Activated T-cell treated with anti-CD3 and anti-CD28 coated beads, Interleukin-2, amount 50 U/mL, for 72 hours (primary cell): ENCODE measurements at places on chromosomes 7 and 10. TPM values are rescaled to one million over a fixed set of nuclear protein-coding genes. Genes with fewer than 3 reads are reported as not detected.

GRCh38 chr10:13140627-13141190, 20.6 kb upstream of the MCM10 start:
- H3K27ac ChIP-seq: no peak overlapping the region
- no peak overlapping the region for H3K4me3 ChIP-seq
- no peaks in the 10 kb centered on the region for H3K4me1 ChIP-seq
- DNase-seq: no peak
- no peaks in the 10 kb centered on the region for H3K27me3 ChIP-seq

DNA sequence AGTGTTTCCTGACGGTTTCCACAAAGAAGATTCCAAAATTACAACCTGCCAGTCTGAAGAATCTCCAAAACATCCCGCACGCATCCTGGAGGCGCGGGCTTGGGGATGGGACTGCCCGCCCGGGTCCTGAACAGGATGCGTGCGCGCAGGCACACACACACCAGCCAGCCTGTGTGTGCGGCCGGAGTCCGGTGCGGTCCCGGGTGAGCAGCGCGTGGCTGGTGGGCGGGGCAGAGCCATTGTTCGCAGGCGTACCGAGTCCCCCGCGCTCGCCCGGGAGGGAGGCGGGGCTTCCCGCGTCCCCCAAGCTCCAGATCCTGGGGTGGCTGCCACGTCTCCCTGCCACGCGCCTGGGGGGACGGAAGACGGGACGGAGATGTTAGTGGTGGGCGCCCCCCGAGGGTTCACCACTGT, 675 bp upstream of the SCD start:
- no peaks in the 10 kb centered on the region for H3K27me3 ChIP-seq
- DNase-seq: peak; percentile 84
- H3K4me3 ChIP-seq: peak overlapping the region; percentile 98
- peaks cover 67% of the 10 kb centered on the region for H3K4me1 ChIP-seq
- peaks cover 21% of the 10 kb centered on the region for H3K36me3 ChIP-seq
- peak overlapping the region; percentile 89 for H3K27ac ChIP-seq

HYAL4 gene
- total RNA-seq: 0.48 TPM

- peaks cover 29% of the 10 kb centered on the region for H3K4me1 ChIP-seq
- H3K36me3 ChIP-seq: peaks cover 4% of the 10 kb centered on the region
- no peaks in the 10 kb centered on the region for H3K27me3 ChIP-seq
These were observed 135.9 kb downstream of the MAD1L1 start for GRCh38 chr7:2096692-2097387.

CCL26 gene
- not detected for total RNA-seq

DNA sequence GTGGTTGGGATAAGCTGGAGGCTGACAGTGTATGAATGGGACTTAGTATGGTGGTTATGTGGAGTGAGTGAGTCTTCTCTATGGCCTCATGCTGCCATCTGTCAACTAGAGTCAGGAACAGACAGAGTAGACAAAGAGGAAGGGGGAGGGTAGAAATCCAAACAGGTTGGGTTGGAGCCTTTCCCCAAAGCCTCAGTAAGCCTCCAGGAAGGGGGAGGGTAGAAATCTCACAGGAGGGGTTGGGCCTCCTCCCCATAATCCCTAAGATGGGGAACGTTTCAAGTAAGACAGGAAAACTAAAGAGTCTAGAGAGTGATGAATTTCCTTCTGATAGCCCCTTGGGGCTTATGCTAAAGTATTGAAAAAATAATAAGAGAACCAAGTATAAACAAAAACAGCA, 2.0 kb upstream of the AKR1B15 start:
- no peak for DNase-seq
- H3K36me3 ChIP-seq: no peaks in the 10 kb centered on the region
- peaks cover 19% of the 10 kb centered on the region for H3K27me3 ChIP-seq
- H3K4me3 ChIP-seq: no peak overlapping the region

DNA sequence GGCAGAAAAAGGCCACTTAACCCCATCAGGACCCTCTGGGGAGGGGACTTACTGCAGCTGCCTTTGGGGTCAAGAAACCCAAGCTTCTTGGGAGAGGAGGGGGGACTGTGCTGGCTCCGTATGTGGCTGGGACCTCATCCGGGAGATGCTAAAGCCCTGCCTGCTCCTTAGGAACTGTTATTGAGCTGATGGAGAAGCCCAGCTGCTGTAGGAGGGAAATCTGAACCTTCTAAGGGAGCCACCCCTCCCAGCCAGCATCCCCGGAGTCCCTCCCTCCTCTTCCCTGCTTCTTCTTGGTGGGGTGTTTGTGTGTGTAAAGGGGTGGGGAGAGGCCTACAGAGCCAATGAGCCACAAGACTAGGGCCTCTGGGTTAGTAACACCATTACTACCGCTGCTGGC, 8.2 kb downstream of the KCNIP2 start:
- no peak for DNase-seq
- H3K36me3 ChIP-seq: no peaks in the 10 kb centered on the region
- no peaks in the 10 kb centered on the region for H3K27me3 ChIP-seq
- H3K4me1 ChIP-seq: peaks cover 64% of the 10 kb centered on the region
- no peak overlapping the region for H3K4me3 ChIP-seq
- no peak overlapping the region for H3K27ac ChIP-seq

DNA sequence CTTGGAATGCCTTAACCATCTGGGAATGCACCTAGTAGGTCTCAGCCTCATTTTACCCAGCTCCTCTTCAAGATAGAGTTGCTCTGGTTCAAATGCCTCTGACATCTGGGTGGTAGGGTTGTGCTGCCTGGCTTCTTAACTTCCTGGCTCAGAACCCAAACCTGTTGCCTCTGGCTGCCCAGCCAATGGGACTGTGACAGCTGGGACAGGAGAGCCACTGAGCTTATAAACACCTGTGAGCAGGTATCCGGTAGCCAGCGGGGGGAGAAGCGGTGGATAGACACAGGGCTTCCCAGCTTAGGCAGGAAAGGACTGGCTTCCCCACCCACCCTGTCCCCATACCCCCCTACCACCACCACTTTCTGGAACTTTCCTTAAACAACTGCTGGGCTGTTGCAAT, 115.8 kb upstream of the CARD11 start:
- peaks cover 2% of the 10 kb centered on the region for H3K36me3 ChIP-seq
- no peak overlapping the region for H3K27ac ChIP-seq
- DNase-seq: no peak
- no peaks in the 10 kb centered on the region for H3K27me3 ChIP-seq
- no peak overlapping the region for H3K4me3 ChIP-seq

SNCG gene
- not detected for total RNA-seq

- no peaks in the 10 kb centered on the region for H3K36me3 ChIP-seq
- peak overlapping the region; percentile 29 for H3K27ac ChIP-seq
- no peak overlapping the region for H3K4me3 ChIP-seq
- H3K27me3 ChIP-seq: no peaks in the 10 kb centered on the region
- H3K4me1 ChIP-seq: peaks cover 10% of the 10 kb centered on the region
- no peak for DNase-seq
These were observed 25.1 kb downstream of the MINDY4 start for GRCh38 chr7:30796105-30796869.

DNA sequence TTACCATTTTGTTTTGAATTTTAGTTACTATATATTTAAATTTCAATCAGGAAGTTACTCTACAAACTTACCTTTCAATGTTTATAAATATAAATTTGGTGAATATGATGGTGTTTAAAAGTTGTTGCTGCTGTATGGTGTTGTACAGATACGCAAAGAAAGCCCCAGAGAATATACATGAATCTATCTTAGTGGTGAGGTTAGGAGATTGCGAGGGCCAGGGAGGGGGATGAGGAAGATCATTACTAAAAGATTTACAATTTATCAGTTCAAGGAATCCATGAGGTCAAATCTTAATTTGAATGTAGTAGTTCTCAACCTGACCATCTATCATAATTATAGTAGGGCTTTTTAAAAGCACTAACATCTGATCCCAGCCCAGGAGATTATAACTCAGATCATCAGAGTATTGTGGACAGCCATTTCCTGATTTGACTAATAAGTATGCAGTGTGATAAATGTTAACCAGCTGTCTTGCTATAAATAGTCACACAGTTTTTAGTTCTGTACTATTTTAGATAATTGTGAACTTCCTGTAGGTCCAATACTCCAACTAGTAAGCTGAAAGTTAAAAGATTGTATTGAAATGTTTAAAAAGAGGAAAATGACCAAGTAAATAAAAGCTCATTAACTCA, 23.6 kb downstream of the FAM3C start:
- no peaks in the 10 kb centered on the region for H3K27me3 ChIP-seq
- H3K27ac ChIP-seq: peak overlapping the region; percentile 80
- H3K4me3 ChIP-seq: peak overlapping the region; percentile 48
- peaks cover 16% of the 10 kb centered on the region for H3K36me3 ChIP-seq
- H3K4me1 ChIP-seq: peaks cover 26% of the 10 kb centered on the region

- no peak for DNase-seq
- H3K36me3 ChIP-seq: no peaks in the 10 kb centered on the region
- H3K4me3 ChIP-seq: no peak overlapping the region
- peaks cover 25% of the 10 kb centered on the region for H3K27me3 ChIP-seq
- H3K4me1 ChIP-seq: peaks cover 5% of the 10 kb centered on the region
These were observed 30.0 kb upstream of the INHBA start for GRCh38 chr7:41732843-41733306.

DNA sequence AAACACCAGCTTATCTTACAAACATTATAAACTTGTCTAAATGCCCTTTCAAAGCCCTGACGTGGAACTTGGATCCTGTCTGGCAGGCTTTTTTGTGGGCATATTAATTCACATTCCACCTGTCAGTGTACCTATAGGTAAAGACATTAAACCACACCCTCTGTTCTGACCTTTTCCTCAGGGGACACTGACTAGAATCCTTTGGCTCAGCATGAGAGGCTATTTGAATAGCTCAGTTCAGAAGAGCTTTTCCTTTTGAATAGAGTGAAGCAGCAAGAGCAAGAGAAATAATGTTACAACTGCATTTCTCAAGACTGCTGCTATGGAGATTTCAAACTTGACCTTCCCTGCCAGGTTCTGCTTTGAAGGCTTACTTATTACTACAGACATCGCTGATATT, 76.9 kb downstream of the CYP51A1 start:
- DNase-seq: no peak
- no peak overlapping the region for H3K27ac ChIP-seq
- H3K4me1 ChIP-seq: peaks cover 13% of the 10 kb centered on the region
- H3K4me3 ChIP-seq: no peak overlapping the region
- H3K27me3 ChIP-seq: no peaks in the 10 kb centered on the region
- H3K36me3 ChIP-seq: no peaks in the 10 kb centered on the region

GOLGA7B gene
- total RNA-seq: 0.55 TPM

DNA sequence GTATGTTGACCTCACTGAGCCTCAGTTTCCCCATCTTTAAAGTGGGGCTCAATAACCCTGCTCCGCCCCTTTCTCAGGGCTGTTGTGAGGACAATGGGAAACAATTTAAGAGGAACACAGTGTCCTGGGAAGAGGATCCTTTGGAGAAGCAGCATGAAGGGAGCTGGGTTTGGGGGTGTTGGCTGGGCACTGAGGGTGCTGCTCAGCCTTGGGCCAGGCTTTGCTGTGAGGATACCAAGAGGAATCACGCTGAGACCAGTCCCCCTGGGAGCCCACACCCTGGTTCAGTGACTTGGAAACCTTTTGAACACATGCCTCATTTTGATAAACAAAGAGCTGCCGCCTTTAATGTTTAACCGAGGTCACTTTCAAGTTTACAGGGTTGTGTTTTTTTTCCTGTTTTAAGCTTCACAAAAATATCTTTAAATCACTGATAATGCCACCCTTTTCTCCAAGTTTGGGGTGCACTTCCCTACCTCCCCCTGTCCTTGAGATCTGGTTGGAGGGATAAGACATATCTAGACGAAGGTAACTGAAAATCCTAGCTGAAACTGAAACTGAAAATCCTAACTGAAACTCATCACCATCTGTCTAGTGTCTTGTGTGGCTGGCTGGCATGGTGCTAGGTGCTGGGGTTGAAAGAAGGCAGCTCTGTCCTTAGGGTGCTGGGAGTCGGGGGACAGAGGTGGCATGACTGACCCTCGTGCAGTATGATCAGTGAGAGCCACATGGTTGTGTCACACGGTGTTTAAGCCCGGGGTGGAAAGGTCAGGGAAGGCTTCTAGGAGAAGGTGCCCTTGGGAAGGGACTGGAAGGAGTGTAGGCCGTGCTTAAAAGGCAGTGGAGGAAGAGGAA, 27.7 kb downstream of the ZNF775 start:
- H3K4me3 ChIP-seq: peak overlapping the region; percentile 93
- peak; percentile 53 for DNase-seq
- peak overlapping the region; percentile 90 for H3K27ac ChIP-seq
- H3K36me3 ChIP-seq: peaks cover 5% of the 10 kb centered on the region

NUPR2 gene
- 0.58 TPM for total RNA-seq

DNA sequence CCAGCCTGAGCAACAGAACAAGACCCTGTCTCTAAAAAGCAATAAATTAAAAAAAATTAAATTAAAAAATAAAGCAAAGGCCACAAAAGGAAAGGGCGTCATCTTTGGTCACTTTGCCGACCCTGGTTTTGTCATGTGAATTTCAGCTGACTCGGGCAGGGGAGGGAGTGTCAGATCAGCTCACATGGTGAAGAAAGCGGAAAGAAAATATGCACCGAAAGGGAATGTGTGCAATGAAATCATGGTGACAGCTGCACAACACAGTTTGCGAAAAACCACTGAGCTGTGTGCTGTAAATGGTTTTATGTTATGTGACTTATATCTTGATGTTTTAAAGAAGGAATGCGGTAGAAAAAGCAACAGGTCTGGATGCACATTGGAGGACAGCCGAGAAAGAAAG, 39.8 kb downstream of the RCC1L start:
- DNase-seq: no peak
- no peaks in the 10 kb centered on the region for H3K4me1 ChIP-seq
- H3K4me3 ChIP-seq: no peak overlapping the region
- no peaks in the 10 kb centered on the region for H3K36me3 ChIP-seq
- H3K27ac ChIP-seq: no peak overlapping the region

GRCh38 chr10:93707623-93708022, 5.2 kb upstream of the FRA10AC1 start:
- no peaks in the 10 kb centered on the region for H3K27me3 ChIP-seq
- no peaks in the 10 kb centered on the region for H3K36me3 ChIP-seq
- H3K4me3 ChIP-seq: peak overlapping the region; percentile 55
- peaks cover 25% of the 10 kb centered on the region for H3K4me1 ChIP-seq

JAKMIP3 gene
- total RNA-seq: 6.6 TPM

TAS2R3 gene
- total RNA-seq: 1.8 TPM

DNA sequence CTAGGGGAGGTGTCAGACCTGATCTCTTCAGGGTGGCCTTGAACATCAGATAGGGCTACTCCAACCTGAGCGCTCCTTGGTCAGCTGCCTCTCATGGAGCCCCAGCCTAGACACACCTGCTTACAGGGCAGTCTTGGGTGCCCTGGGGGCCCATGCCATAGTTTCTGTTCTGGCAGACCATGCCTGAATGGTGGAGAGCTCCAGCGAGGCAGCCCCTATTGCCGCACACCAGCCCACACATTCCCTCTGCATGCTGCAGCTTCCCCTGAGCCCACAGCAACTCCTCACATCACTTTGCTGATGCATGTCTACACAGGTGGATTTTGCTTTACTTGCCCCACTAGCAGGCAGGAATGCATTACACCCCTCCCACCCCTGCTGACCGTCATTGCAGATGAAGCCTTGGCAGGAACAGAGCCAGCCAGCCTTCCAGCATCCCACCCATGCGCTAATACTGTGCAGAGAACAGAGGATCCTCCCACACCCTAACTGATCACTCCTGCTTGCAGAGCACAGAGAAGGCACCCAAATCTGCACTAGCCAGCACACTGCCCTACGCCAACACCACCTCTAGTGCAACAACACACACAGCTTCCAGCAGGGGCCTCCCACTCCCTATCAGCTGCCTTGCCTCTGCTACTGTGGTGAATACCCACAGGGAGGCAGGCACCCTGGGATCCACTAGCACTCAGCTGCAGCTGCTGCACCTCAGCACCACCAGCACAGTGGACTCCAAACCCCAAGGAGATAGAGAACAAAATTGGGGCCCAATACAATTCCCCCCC, 43.0 kb upstream of the GRM3 start:
- H3K36me3 ChIP-seq: no peaks in the 10 kb centered on the region
- no peaks in the 10 kb centered on the region for H3K4me1 ChIP-seq
- H3K27ac ChIP-seq: no peak overlapping the region
- H3K4me3 ChIP-seq: no peak overlapping the region

- no peak overlapping the region for H3K4me3 ChIP-seq
- DNase-seq: no peak
- no peaks in the 10 kb centered on the region for H3K27me3 ChIP-seq
- H3K27ac ChIP-seq: no peak overlapping the region
- no peaks in the 10 kb centered on the region for H3K36me3 ChIP-seq
These were observed 64.7 kb downstream of the CDK14 start for GRCh38 chr7:90660819-90661218.
